ENCODE measurements at places on chromosomes 13 and 19. TPM values are rescaled to one million over a fixed set of nuclear protein-coding genes. Genes with fewer than 3 reads are reported as not detected.

The JSRP1 gene
- total RNA-seq, result not detected

The SPACA4 gene
- not detected for total RNA-seq

The FFAR2 gene
- not detected for total RNA-seq

The USHBP1 gene
- not detected for total RNA-seq

The PGLYRP1 gene
- total RNA-seq, result not detected

The DDX39A gene
- total RNA-seq, result 104 TPM

The ZNF607 gene
- 5.6 TPM for total RNA-seq

The SNRPD2 gene
- total RNA-seq, result 580 TPM

The COG3 gene
- 25.7 TPM for total RNA-seq

The PDE4C gene
- not detected for total RNA-seq

The RNF225 gene
- total RNA-seq, result 0.24 TPM

The FCER2 gene
- total RNA-seq, result not detected

The CNN1 gene
- not detected for total RNA-seq

DNA sequence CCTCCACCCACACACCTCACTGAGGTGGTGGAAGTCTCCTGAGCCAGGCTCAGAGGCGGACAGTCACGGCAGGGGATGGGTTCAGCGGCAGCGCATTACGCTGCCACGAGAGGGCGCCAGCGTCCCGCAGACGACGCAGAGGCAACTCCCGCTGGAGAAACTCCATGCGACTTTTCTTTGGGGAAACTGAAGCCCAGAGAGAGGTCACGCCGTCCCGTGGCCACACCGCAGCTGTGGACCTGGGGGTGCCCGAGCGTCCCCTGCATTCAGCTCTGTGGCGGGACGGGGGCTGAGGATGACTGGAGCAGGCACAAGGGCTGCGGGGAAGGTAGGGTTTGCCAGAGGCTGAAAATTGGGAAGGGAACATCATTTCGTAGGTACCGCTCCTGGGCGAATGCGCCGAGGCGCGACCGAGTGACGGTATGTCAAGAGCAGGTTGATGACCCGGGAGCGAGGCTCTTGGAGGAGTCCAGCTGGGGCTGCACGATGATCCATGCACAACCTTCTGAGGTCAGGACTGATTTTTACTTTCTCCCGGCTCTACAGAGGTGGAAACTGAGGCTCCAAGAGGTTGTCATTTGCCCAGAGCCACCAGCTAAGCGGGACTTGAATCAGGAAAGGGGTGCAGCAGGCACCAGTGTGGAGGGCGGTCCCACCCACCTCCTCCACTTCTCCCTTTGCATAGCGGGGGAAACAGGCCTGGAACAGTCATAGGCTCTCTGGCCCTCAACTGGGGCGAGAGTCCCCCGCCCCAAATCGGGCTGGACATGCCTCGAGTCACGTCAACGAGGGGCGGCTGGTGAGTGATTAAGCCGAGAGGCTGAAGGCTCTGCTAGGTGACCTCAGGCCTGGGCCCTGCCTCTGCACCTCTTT is 690 bp upstream of the ARRDC2 start:
- DNase-seq, result peak; percentile 69

GRCh38 chr19:5999693-6000092 is 21.8 kb upstream of the RANBP3 start:
- no peak for DNase-seq

DNA sequence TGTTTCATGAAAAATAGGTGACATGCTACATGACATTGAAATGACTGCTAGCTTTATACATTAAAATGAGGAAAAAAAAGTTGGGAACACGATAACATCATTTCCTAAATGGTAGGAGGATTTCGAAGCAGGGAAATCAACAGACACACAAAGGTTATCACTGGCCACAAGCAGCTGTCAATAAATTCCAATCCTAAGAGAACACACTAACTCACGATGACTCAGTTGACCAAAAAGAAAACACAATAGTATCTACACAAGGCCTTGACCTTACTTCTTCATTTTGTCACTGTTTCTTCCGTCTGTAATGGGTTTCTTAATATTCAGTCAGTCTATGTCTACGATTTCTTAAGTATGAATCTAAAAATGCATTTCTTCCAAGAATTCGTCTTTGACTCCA is 36.5 kb downstream of the STARD13 start:
- DNase-seq, result peak; percentile 53

- no peak for DNase-seq
These were observed 19.5 kb downstream of the COMP start for GRCh38 chr19:18771328-18772242.

GRCh38 chr13:71214357-71214756 is 652.6 kb downstream of the DACH1 start:
- no peak for DNase-seq

DNA sequence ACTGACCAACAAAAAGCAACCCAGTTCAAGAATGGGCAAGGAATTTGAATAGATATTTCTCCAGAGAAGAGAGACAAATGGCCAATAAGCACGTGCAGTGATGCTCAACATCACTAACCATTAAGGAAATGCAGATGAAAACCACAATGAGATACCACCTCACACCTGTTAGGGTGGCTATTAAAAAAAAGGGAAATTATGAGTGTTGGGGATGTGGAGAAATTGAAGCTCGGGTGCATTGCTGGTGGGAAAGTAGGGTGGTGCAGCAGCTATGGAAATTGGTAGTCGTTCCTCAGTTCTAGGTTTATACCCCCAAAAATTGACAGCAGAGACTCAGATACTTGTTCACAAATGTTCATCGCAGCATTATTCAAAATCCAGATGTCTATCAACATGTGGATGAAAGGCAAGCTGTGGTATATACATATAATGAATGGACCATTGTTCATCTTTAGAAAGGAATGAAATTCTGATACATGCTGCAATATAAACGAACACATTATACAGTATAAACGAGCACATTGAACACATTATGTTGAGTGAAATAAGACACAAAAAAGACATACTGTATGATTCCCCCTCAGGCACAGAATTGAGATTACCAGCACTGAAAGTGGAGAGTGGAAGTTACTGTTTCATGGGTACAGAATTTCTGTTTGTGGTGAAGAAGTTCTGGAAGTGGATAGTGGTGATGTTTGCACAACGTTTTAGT is 927 bp downstream of the CHAMP1 start:
- no peak for DNase-seq

- DNase-seq, result no peak
These were observed 23.3 kb upstream of the ZNF233 start for GRCh38 chr19:44236384-44236783.

- no peak for DNase-seq
These were observed 1.4 kb downstream of the RETN start for GRCh38 chr19:7670150-7670783.

GRCh38 chr13:26853323-26853722 is 92.7 kb upstream of the GPR12 start:
- no peak for DNase-seq

GRCh38 chr13:59367904-59368303 is 795.8 kb downstream of the DIAPH3 start:
- no peak for DNase-seq

DNA sequence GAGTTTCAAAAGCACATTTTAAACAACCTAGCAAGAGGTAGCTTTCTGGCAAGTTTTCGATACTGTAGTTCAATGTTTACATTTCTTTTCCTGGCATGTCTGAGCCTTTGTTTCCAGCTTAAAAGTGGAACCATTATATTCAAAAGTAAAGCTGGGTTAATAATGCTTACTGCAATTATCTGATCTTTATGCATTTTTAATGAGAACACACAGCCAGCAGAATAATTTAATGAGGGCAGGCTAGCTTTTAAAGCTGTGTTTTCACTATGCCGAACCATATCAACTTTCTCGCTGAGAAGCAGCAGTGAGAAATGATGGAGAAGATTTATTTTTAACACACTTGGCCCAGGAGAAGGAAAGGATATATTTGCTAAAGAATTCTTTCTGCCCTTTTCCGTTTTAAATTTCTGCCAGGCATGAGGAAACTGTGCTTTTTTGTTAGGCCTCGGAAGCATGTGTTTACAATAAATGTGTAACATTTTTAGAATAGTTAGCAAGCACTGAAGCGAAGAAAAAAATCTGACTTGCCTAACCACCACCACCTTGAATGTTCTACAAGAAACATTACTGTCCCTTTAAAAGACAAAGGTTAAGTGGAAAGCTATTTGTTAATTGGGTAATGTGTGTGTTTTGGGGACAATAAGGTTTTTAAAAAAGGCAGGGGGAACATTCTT is 1.0 kb downstream of the MBNL2 start:
- DNase-seq, result no peak

DNA sequence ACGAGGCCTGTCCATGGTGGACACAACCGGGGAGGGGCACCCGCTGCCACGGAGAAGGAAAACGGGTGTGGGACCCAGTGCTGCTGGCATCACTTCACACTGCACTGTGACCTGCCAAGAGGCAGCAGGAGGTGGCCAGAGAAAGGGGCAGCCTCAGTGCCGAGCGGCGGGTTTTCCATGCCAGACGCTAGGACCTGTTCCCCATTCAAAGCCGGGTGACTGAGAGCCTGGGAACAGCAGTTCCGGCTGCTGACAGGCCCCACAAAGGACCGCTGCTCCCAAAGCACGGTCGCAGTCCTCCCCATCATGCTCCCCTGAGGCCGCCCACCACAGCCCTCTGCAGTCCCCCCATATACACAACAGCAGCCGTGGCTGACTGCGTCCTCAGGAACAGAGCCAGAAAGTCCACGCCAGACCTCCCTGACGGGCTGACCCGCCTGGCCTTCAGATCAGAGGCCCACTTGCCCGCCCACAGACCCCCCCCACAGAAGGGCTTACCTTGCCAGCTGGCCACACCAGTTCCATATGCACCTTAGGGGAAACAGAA is 5.4 kb downstream of the AKAP8 start:
- DNase-seq, result no peak

DNA sequence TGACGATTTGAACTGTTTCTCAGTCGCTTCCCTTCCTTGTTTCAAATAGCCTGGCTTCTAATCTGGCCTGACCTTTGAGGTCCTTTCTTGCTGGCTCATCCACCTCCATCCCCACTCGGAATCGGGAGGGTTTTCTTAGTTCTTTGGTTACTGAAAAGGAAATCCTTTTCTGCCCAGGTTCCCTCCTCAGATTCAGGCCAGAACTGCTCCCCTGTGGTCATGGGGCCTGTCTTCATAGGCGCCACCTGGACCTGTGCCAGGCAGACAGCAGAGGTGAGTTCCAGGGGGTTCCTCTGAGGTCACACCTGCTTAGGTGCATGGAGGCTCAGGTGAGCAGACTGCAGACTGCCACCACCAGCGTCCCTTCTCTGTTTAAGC is 62.4 kb downstream of the AKAP11 start:
- DNase-seq, result no peak

GRCh38 chr19:6769006-6769619 is 1.9 kb upstream of the SH2D3A start:
- no peak for DNase-seq

DNA sequence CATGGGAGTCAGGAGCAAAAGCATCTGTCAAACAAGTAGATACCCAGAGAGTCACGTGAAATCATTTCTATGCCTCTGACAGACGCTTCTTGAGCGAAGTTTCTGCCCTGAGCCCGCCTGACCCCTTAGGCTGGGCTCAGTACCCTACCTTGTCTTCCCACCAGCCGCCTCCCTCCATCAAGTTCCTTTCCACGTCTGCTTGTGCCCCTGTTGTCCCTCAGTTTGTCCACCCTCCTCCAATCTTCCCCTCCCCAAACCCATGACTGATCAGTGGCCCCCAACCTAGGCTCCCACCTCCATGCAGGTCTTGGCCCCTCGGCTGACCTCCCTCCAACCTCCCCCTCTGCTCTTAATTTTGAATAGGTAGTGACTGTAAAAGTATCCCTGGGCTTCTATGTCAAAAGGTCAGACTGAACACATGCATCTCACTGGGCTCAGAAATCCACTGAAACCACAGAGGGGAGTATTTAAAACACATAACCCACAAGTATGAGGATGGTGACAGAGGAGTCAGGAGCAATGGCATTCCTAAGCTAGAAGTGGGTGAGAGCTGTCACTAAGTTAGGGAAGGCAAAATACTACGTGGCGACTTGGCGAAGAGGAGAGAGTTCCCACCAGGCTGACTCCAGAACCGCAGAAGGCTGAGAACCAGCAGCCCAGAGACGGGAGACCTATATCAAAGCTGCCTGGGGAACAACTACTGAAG is 1.7 kb upstream of the ZNF446 start:
- DNase-seq, result no peak

DNA sequence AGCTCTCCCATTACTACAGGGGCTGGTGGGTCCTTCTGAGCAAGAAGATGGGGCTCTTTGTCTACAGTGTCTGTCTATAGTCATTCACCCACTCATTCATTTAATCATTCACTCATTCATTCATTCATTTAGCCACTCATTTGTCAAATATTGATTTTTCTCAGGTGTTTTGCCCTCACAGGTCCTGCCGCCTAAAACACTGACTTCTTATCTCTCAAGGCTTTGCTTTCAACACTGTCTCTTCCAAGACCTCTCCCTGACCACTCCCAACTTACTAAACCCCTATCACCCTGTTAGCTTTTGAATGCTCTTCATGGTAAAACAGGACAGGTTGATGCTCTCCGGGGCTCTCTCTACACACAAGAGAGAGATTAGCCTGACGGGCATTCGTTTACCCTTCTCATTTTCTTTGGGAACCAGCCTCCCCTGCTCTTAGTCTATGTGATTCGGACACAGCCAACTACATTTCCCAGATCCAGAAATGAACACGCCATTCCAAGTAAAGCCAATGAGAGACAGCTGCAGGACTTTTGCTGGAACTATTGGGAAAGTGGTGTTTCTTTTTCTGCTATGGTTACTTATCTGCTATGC is 22.7 kb downstream of the FAM187B start:
- no peak for DNase-seq

- DNase-seq, result no peak
These were observed 765.4 kb upstream of the SPRY2 start for GRCh38 chr13:81106348-81106747.

- no peak for DNase-seq
These were observed 25.3 kb downstream of the RNASEH2B start for GRCh38 chr13:50934735-50935435.

GRCh38 chr13:110965038-110965754 is 50.3 kb upstream of the ANKRD10 start:
- peak; percentile 87 for DNase-seq

DNA sequence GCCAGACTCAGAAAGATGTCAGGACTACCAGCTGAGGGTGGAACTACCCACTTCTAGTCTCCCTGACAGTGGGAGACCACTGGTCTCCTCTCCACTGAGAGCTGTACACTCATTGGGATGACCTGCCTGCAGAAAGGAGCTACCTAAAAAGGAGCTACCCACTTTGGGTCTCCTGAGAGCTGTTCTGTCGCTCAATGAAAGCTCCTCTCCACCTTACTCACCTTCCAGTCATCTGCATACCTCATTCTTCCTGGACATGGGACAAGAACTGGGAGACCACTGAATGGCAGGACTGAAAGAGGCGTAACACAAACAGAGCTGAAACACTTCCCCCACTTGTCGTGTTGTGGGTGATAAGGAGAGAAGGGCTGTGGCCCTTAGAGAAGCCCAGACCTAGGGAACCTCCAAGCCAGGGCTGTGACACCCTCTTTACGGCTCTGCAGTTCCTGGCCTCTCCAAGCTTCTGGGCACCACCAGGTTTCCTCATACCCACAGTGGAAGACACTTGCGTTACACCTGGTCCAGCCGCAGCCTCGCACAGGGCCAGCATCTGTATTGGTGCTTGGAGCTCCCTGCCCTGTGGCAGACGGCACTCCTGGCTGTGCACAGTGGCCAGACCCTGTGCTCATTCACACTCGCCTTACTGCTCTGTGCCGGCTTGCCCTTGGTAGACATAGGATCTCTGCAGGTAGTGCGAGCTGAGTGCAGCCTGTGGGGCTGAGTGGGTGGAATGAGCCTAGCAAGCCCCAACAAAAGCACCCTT is 54.9 kb upstream of the SLITRK6 start:
- DNase-seq, result no peak

Data from foreskin keratinocyte (primary cell).